Caudate nucleus (tissue), 63 donors: ENCODE measurements at places on chromosomes 6 and 20.

DNA sequence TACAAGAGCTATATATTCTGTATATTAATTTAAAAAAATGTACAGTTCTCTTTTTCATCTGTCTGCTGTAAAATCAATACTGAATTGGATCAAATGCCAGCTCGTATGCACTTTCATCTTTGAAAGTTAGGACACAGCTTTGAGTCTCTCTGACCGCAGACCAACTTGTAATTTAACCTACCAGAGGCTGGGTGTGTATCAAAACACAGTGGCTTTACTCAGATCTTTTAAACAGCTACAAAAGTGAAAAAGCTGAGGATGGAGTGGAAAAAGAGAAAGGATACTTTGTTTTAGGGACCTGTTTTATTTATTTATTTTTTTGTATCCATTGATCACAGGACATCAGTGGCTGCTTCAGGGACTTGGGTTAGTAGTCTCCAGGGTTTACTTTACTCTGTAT lies 44.1 kb downstream of the KIAA0408 start:
- no peak for DNase-seq

DNA sequence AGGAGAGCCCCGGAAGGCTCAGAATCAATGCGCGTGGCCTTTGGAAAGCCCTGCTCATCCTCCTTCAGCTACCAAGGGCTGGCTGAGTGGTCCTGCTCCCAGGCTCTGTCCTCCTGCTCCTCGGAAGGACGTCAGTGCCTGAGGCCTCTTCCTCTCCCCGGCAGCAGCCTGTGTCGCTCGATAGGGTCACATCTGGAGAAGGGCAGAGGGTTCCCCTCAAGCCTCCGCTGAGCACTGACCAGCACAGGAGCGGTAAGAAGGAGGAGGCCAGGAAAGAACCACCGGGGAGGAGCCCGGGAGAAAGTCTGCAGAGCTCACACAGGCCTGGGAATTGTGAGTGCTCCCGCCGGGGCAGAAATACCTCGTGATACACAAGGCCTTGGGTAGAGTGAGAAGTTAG lies 21.2 kb downstream of the KIF25 start:
- no peak for DNase-seq

DNA sequence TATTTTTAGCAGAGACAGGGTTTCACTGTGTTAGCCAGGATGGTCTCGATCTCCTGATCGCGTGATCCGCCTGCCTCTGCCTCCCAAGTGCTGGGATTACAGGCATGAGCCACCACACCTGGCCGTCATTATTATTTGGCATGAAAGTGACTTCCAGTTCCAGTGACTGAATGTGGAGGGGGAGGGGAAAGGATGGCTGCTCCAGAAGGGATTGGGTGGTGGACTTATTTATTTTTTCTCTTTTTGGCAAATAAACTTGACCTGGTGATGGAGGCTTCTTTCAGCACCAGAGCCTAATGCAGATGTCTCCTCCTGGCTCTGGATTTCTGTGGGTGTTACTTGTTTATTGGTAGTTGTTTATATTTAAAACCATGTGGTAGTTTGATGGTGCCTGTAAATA lies 16.9 kb upstream of the SLC22A23 start:
- no peak for DNase-seq

DNA sequence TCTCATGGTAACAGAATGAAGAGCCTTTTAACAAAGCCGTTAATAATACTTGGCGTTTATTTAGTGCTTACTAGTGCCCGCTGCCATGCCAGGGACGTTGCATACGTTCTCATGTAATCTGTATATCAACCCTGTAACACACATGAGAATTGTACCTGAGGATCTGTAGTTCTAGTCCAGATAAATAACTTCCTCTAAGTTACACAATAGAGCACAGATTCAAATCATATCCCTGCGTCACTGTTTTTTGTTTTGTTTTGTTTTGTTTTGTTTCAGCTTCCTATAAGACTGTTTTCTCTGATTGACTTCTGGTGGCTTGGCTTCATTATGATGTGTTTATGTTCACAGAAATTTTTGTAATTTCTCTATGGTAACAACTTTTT lies 553 bp downstream of the ZSCAN16 start:
- DNase-seq: no peak

- no peak for DNase-seq
Observed at GRCh38 chr6:32271429-32271828, 47.6 kb upstream of the NOTCH4 start.

- DNase-seq: no peak
Observed at GRCh38 chr20:62678553-62678952, 30.1 kb upstream of the NTSR1 start.

DNA sequence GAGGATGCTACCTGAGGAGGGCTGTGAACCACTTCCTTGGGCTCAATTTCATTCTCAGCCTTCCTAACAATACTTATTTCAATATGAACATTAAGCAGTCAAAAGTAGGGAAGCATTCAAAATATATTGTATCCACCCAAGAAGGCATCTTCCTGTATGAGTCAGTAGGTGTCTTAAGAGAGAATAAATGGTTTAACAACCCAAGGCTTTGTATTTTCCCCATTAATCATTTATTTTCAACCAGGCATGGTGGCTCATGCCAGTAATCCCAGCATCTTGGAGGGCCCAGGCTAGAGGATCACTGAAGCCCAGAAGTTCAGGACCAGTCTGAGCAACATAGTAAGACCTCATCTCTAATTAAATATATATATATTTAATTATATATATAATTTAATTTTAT lies 74.5 kb upstream of the MARCKS start:
- no peak for DNase-seq

GRCh38 chr6:168794491-168794890 lies 353.5 kb downstream of the SMOC2 start:
- no peak for DNase-seq
